ENCODE measurements at places on chromosomes 11 and 22.

DNA sequence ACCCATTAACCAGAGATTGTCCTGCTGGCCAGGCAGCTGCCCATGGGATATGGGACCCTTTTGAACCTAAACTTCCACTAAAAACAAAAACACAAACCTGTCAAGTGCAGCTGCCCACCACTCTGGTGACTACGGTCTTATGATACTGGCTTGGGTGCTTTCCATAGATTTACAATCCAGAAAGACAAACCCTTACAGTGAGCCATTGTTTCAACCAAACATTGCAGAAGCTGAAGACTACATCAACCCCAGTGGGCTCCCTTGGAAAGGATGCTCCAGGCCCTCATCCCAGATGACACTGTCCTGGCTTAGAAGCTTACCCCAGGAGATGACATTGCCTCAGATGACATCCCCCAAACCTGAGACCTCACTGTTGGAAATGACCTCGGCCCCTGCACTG, 56.9 kb upstream of the WNT11 start:
- no peak for DNase-seq

DNA sequence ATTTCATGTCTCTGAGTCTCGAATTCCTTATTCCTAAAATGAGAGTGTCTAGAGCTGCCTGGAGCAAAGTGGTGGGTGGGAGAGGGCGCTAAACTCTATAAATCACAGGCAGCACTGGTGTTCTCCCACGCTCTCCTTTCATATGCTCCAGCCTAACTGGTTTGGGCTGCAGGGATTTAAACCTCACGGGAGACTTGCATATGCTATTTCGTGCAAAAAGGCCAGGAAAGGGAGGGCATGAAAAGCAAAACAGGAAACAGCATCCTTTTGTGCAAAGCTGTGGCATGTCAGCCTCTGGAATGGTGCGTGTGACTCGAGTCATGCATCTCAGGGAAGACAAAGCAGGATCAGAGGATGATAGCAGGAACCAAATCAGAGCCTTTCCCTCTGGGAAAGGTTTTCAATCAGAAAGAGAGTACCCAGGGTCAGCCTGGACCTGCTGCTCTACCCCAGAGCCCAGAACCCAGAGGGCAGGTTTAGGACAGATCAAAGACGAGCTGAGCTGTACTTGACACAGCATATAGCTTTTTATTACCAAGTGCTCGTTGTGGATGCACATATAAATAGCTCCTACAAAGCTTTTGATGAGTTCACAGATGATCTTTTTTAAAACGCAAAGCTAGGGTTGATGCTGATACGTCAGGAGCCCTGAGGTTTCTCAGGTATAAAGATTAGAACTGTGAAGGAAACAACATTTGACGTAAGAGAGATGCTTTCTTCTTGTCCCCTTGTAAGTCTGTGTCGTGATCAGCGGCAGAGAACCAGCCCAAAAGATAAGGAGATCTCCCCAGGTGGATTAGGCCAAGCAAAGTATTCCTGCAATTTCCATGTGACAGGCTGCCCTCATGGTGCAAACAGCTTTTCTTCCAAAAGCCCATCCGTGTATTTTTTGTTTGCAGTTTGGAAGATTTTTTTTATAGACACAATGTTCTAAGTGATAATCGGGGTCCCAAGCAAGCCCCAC, 46.2 kb upstream of the YWHAH start:
- no peak for DNase-seq

DNA sequence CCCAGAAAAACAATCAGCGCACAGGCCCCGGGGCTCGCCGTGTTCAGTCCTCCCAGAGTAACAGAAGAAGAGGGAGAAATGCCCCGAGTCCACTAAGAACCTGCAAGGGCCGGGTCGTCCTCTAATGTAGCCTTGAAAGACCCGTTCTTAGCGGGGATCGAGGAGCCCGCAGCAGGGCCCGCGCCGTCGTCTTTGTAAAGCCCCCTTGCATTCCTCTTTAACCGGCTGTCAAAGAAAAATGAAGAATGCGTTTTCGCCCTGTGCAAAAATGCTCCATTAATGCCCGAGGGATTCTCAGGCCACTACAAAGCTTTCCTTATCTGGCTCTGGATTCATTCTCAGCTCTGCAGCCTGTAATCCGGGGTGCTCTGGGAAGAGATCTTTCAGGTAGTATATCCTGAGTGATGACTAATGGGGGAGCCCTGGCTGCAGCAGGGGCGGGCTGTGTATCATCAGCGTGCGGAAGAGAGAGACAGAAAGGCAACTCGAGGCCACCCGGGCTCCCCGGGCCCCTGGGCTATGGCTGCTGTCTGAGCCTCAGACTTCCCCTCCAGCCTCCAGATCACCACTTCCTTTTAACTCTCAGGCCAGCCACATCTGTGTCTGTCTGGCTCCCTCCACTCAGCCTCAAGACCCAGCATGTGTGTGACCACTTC, 78.2 kb downstream of the FBLN1 start:
- no peak for DNase-seq

- DNase-seq = no peak
These were observed 65.6 kb downstream of the CCDC81 start for GRCh38 chr11:86440305-86440716.

DNA sequence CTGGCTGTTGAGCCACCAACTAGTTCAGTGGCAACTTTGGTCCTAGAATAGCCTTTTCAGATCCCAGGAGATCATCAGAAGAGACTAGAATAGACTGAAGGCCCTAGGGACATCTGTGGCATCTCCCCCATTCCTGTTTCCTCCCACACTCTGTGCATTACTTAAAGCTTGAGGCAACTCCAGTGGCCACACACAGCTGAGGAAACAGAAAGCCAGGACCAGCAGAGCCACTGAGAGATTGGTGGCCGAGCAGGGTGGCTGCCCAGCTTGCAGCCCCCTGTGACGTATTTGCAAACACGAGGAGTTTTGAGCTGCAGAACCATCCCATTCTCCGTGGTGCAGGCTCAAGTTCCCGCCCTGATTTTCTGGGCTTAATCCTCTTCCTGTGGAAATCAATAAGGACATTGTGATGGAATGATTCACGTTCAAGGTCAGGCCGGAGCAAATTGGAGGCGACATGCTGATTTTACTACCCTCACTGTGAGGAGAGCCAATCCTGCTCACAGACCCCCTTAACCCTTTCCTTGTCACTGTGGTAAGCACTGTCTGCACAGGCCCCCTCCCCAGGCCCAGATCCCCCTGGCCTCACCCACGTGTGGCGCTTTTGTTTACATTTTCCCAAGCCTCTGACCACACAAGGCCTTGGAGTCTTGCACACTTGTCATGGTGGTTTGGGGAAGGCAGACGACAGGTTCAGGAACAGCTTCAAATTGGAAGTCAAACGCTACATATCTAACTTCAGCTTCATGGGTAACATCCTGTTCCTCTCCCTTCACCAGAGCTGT, 69.1 kb upstream of the MYOD1 start:
- DNase-seq = no peak

DNA sequence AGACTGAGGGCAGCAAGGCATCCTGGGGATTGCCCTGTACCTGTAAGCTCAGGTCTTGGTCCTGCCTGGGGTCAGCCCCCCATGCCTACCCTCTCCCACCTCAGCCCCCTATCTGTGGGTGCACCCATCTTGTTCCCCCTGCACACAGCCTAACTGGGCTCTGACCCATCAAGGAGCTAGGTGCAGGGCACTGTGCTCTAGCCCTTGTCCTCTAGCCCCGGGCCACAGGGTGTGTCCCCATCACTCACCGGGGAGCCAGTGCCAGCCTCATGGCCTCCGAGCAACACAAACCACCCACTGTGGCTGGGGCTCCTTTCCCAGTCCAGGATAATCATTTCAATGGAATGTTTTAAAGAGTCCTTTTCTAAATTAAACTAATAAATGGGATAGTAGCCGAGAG, 293.9 kb upstream of the PLET1 start:
- DNase-seq = no peak

DNA sequence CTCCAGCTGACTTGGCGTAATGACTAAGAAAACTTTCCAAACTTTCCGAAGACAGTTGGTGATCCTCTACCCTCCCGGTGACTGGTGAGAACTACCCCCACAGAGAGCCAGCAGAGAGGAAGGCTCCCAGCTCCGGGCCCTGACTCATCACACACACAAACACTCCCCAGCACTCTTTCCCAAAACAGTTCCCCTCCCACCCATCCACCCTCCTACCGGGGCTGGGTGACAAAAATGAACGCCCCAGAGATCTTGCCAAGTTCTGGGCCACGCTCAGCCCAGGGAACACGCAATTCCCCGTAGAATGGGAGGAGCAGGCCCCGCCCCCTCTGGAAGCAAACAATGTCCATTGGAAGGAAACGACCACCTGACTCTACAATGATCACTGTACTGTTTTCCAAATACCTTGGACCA, 21.3 kb upstream of the JAM3 start:
- no peak for DNase-seq

GRCh38 chr11:119823077-119823476, 94.1 kb upstream of the NECTIN1 start:
- no peak for DNase-seq

DNA sequence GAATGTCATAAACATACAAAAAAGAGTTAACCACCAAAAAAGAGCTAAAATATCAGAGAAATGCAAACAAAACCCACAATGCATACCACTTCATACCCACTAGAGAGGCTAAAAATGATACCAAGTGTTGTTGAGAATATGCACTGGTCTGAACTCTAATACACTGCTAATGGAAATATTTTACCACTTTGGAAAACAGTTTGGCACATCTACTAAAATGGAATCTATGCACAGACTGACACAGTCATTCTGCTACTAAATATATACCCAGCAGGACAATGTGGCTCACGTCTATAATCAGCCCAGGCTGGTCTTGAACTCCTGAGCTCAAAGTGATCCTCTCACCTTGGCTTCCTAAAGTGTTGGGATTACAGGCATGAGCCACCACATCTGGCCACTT, 18.0 kb downstream of the MAPK1 start:
- no peak for DNase-seq

DNA sequence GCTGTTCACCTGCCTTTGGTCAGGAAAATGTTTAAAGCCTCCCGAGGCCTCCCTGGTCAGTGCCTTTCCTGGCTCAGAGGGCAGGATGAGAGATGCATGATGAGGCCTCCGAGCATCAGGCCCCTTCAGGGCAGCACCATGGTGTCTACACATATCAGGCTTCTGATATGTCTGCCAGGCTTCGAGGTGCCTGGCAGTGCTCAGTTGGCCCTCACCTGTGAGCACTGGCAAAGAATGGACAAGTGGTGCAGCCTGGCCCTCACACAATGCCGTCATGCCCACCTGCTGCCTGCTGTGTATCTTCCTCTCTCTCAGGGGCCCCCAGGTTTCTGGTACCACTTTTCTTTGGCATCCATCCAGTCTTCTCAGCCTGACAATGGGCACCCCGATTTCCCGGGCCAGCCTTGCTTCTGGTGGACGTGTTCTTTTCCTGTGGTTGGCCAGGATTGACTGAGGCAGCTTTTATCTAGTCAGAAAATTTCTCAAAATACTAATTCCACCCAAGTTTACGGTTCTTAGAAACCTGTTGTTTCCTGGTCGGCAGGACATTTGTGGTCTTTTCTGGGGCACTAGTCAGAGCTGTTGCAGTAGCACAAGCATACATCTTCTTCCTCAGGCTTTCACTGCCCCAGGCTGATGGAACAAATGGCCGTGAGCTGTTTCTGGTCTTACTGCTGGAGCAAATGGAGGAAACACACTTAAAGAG, 76.8 kb upstream of the SUSD2 start:
- DNase-seq = no peak

GRCh38 chr11:45378516-45378915, 92.4 kb upstream of the SYT13 start:
- DNase-seq = no peak

GRCh38 chr11:77159219-77159936, 31.3 kb downstream of the MYO7A start:
- DNase-seq = no peak

DNA sequence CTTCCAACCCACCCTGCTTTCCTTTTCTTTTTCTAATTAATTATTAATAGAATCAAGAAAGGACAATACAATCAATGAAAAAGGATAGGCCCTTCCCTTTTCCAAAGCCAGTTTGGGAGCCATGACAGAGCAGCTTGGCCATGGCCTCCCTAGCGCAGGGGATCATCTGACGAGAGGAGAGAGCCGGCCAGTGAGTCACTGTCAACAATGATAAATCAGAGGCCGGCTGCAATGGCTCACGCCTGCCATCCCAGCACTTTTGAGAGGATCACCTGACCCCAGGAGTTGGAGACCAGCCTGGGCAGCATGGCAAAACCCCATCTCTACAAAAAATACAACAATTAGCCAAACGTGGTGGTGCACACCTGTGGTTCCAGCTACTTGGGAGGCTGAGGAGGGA, 27.5 kb upstream of the KRTAP5-7 start:
- no peak for DNase-seq

Measured in cortex of kidney (tissue), 1 donor.